ENCODE measurements at places on chromosomes 7 and 10. TPM values are rescaled to one million over a fixed set of nuclear protein-coding genes. Genes with fewer than 3 reads are reported as not detected.

Gene SPDYE5
- total RNA-seq = not detected

Gene AKR1C3
- total RNA-seq = 0.70 TPM

Gene FGFR2
- total RNA-seq = 0.05 TPM

Gene FGF8
- total RNA-seq = not detected

GRCh38 chr10:69220041-69220451 is at the start of gene HKDC1:
TSS of gene HKDC1 (plus strand) at chr10:69220332. CDS start at chr10:69220436, 104 bp downstream.
- H3K27me3 ChIP-seq = no peaks in the 10 kb centered on the region
- no peak for DNase-seq
- no peaks in the 10 kb centered on the region for H3K36me3 ChIP-seq
- H3K4me1 ChIP-seq = peaks cover 52% of the 10 kb centered on the region
- peak within 1 kb of the TSS; percentile 36 for H3K27ac ChIP-seq

- H3K4me1 ChIP-seq = no peaks in the 10 kb centered on the region
- no peaks in the 10 kb centered on the region for H3K36me3 ChIP-seq
- H3K27ac ChIP-seq = no peak overlapping the region
- no peak overlapping the region for H3K4me3 ChIP-seq
- DNase-seq = no peak
- H3K27me3 ChIP-seq = peaks cover 8% of the 10 kb centered on the region
These were observed 253.1 kb upstream of the NEBL start for GRCh38 chr10:21150166-21150565.

DNA sequence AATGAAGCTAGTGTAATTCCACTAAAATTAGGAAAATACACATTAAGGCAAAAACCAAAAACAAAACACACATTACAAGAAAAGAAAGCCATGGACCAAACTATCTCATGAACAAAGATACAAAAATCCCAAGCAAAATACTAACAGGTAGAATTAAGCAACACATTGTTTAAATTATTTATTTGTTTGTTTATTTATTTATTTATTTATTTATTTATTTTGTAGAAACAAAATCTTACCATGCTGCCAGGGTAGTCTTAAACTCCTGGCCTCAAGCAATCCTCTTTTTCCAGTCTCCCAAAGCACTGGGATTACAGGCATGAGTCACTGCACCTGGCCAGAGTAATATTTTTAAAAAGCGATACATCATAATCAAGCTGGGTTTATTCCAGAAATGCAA is 6.8 kb upstream of the SLC29A3 start:
- no peak for DNase-seq
- peaks cover 5% of the 10 kb centered on the region for H3K4me1 ChIP-seq
- no peak overlapping the region for H3K27ac ChIP-seq
- peaks cover 7% of the 10 kb centered on the region for H3K27me3 ChIP-seq
- H3K36me3 ChIP-seq = no peaks in the 10 kb centered on the region
- no peak overlapping the region for H3K4me3 ChIP-seq

- no peak overlapping the region for H3K4me3 ChIP-seq
- no peak for DNase-seq
- no peak overlapping the region for H3K27ac ChIP-seq
- H3K36me3 ChIP-seq = peaks cover 7% of the 10 kb centered on the region
These were observed 84.9 kb downstream of the CNOT4 start for GRCh38 chr7:135425036-135425435.

GRCh38 chr10:29766753-29767152 is 132.0 kb upstream of the SVIL start:
- H3K4me1 ChIP-seq = no peaks in the 10 kb centered on the region
- no peak for DNase-seq
- no peak overlapping the region for H3K27ac ChIP-seq
- no peaks in the 10 kb centered on the region for H3K36me3 ChIP-seq
- peaks cover 7% of the 10 kb centered on the region for H3K27me3 ChIP-seq
- no peak overlapping the region for H3K4me3 ChIP-seq

DNA sequence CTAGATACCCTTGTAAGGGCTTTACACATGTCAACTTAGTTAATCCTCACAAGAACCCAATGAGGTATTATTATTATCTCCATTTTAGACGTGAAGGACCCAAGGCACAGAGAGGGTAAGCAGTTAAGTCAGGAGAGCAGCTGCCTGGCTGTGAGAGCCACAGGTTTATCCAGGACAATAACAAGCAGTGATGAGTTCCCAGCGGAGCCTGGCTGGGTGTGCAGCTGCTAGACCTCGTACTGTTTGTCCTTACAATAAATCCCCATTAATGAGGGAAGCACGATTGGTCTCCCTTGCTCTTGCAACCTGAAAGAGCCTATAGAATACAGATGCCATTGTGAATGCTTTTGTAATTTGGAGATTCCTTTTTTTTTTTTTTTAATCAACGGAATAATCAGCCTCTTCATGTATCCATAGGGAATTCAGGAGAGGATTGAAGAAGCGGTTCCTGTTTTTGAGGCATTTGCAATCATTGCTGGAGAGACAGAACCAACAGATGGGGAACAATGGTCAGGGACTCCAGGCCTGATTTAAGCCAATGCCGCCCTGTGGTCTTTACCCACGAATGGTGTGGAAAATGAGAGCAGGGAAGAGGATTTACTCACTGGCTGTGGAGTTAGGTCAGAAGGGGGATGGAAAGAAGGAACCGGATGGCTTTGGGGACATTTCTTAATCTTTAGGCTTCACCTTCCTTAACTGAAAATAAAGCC is 12.3 kb upstream of the ASB4 start:
- no peak overlapping the region for H3K4me3 ChIP-seq
- H3K27ac ChIP-seq = no peak overlapping the region
- peaks cover 5% of the 10 kb centered on the region for H3K27me3 ChIP-seq
- peaks cover 11% of the 10 kb centered on the region for H3K4me1 ChIP-seq
- no peaks in the 10 kb centered on the region for H3K36me3 ChIP-seq
- DNase-seq = no peak

DNA sequence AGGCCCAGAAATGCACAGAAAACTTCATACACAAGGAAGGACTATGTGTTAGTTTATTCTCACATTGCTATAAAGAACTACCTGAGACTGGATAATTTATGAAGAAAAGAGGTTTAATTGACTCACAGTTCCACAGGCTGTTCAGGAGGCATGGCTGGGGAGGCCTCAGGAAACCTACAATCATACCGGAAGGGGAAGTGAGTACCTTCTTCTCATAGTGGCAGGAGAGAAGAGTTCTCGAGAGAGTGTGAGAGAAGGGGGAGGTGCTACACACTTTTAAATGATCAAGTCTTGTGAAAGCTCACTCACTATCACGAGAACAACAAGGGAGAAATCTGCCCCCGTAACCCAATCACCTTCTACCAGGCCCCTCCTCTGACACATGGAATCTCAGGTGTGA is 16.8 kb upstream of the RAMP3 start:
- H3K4me1 ChIP-seq = peaks cover 6% of the 10 kb centered on the region
- H3K27me3 ChIP-seq = peaks cover 5% of the 10 kb centered on the region
- no peak overlapping the region for H3K4me3 ChIP-seq
- H3K36me3 ChIP-seq = no peaks in the 10 kb centered on the region
- no peak for DNase-seq

DNA sequence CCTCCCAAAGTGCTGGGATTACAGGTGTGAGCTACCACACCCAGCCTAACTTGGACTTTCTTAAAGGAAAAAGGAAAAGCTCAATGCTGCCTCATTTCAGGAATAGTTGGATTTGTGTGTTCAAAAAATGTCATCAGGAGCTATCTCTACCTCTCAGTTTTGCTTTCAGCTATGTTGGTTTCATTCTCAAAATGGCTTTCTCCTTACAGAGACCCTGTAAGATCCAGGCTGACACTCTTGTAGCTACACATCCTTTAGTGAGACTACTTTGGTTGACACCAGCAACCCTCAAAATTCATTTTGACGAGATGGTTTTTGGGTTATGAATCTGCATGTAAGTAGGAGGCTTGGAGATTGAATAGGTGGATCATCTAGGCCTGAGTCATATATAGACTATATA is 269.7 kb upstream of the SORCS1 start:
- no peaks in the 10 kb centered on the region for H3K27me3 ChIP-seq
- H3K27ac ChIP-seq = no peak overlapping the region
- H3K36me3 ChIP-seq = no peaks in the 10 kb centered on the region
- no peak overlapping the region for H3K4me3 ChIP-seq

- peaks cover 7% of the 10 kb centered on the region for H3K27me3 ChIP-seq
- H3K36me3 ChIP-seq = no peaks in the 10 kb centered on the region
- H3K27ac ChIP-seq = no peak overlapping the region
- DNase-seq = no peak
- no peaks in the 10 kb centered on the region for H3K4me1 ChIP-seq
- no peak overlapping the region for H3K4me3 ChIP-seq
These were observed 56.5 kb downstream of the LYZL1 start for GRCh38 chr10:29345144-29345909.

DNA sequence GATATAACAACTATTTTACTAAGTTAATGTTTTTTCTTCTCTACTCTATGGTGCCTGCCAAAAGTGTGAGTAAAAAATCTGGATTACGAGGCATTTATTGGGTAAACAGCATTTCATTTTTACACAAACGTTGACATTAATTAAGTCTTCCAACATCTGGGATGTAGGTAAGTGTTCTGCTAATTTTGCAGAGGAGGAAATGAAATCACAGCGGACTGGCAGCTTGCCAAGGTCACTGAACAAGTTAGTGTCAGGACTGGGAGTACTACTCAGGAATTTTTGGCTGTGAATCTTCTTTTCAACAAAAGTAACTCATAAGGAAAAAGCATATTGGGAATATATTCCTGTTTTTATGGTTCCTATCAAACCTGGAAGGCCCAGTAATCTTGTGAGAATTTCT is 612.1 kb upstream of the FZD8 start:
- no peaks in the 10 kb centered on the region for H3K27me3 ChIP-seq
- no peaks in the 10 kb centered on the region for H3K4me1 ChIP-seq
- no peak overlapping the region for H3K27ac ChIP-seq
- no peak overlapping the region for H3K4me3 ChIP-seq
- no peak for DNase-seq
